Right cardiac atrium (tissue), 5 donors: ENCODE measurements at places on chromosomes 1 and 21.
A peak's percentile ranks its signal among the peaks of the same experiment; 100 is the strongest.

GRCh38 chr1:1290238-1290731 is 10.0 kb downstream of the SCNN1D start:
- peak; percentile 79 for DNase-seq

GRCh38 chr1:197320991-197321531 is 53.0 kb downstream of the CRB1 start:
- DNase-seq = peak; percentile 14

- DNase-seq = no peak
These were observed 39.3 kb downstream of the CDKN2C start for GRCh38 chr1:51009381-51009780.

- DNase-seq = peak; percentile 89
These were observed 15.2 kb downstream of the PTPRF start for GRCh38 chr1:43545695-43546387.

GRCh38 chr1:21492356-21492625 is 16.9 kb upstream of the ALPL start:
- DNase-seq = no peak

- peak; percentile 33 for DNase-seq
These were observed 22.1 kb downstream of the TCEA3 start for GRCh38 chr1:23402286-23403037.

GRCh38 chr1:51058858-51059257 is 43.2 kb upstream of the C1orf185 start:
- no peak for DNase-seq

DNA sequence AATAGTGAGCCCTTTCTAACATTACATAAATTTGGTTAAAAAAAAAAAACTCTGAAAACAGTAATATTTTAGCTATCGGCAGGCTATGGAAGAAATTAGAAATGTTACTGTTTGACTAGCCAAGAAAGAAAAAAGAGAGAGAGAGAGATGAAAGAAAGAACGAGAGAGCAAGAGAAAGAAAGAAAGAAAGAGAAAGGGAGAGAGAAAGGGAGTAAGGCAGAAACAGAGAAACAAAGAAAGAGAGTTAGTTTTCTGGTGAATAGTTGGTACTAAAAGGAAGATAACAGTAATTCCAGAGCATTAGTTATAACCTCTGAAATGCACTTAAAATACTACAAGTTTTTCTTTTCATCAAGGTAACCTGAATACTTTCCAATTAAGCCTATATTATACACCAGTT is 160.3 kb upstream of the HP1BP3 start:
- no peak for DNase-seq

GRCh38 chr1:173862769-173863223 is 5.0 kb downstream of the GAS5 start:
- no peak for DNase-seq

DNA sequence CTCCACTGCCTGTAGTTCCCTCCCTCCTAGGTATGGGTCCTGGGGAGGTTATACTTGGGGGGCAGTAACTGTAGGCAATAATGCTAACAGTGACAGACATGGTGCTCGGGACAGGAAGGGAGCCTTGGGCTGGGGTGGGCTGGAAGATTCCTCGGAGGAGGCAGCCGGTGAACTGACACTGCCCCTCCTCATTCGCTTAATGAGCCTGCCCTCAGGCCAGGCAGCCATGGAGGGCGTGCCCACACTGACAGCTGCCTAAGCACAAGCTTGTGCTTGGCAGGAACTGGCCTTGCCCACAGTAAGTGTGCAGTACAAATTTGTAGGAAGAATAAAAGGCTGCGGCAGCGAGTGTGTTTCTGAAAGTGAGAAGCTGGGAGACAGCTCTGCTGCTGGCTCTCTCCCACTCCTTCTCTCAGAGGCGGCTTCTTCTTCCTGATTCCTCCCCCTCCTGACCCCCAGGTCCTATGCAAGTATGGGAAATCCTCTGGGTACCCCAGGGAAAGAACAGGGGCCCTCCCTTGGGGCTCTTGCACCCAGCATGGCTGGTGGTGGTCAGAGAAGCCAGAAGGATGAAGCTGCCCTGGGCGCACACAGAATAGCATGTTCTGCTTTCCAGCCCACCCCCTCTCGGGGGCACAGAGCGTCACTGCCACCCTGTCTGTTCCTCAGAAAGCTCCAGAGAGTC is 23.6 kb downstream of the OPTC start:
- DNase-seq = no peak

- no peak for DNase-seq
These were observed 15.9 kb upstream of the PADI1 start for GRCh38 chr1:17188889-17189631.

- no peak for DNase-seq
These were observed 185.1 kb upstream of the LMO4 start for GRCh38 chr1:87143413-87144135.

- DNase-seq = no peak
These were observed 258.3 kb upstream of the SGIP1 start for GRCh38 chr1:66275601-66276023.

GRCh38 chr1:43143441-43143888 is 28.6 kb downstream of the EBNA1BP2 start:
- no peak for DNase-seq

- no peak for DNase-seq
These were observed 168.9 kb downstream of the LMO4 start for GRCh38 chr1:87497380-87498203.

GRCh38 chr1:157034137-157034800 is 11.3 kb downstream of the ARHGEF11 start:
- no peak for DNase-seq

GRCh38 chr21:44527156-44527982 is 12.6 kb downstream of the KRTAP10-1 start:
- peak; percentile 4 for DNase-seq

DNA sequence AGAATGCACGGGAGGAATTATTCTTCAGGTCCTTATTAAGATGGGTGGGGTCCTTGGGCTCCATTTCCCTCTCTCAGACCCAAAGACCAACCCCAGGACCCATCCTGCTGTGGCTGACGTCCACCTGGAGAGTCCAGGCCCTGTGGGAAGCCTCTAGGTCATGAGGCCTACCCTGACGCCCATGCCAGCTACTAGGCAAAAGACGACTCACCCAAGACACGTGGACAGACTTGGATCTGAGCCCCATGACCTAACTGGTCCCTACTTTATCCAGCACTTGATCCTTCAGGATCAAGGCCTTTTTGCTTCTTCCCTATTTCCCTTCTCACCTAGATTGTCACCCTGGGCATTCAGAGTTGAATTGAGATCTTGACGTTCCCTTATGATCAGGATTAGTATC is 56.0 kb upstream of the CASZ1 start:
- DNase-seq = no peak

DNA sequence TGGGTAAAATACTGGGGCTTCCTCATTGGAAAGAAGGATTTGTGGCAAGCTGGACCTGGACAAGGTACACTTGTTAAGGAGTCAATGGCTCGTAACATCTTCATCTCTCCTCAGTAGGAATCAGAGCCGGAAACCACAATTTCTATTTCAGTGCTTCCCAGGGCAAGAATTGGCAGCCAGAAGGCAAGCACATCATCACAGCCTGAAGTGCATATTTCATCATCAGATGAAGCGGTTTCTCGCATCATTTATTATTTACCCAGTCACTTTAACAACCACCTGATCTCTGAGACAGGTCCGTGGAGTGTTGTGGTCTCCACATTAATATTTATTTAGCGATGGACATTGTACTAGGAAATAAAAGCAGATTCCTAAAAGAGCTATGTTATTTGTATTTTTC is 55.0 kb downstream of the KCNJ15 start:
- no peak for DNase-seq

DNA sequence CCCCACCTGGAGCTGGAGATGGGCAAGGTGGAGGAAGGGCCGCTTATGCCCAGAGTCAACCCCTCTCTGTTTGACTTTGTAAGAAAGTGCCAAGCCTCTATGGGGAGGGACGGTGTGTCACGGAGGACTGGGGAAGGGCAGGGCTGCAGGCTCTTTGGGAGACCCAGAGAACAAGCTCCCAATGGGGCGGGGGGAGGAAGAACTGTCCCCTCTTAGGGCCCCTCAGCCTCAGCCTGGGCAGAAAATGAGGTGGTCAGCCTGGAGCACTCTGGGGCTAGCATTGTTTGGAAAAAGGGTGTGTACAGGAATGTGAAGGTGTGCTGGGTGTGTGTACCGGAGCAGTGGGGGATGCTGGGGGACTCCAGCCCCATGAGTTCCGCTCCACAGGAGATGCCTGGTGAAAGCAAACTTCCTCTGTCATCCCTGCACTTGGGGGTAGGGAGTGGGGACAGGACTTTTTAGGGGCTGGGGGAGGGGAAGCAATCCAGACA is 1.2 kb upstream of the INAVA start:
- no peak for DNase-seq

GRCh38 chr1:167904652-167905130 is 9.2 kb downstream of the ADCY10 start:
- DNase-seq = no peak

- no peak for DNase-seq
These were observed 12.8 kb downstream of the GFI1 start for GRCh38 chr1:92473781-92474495.

DNA sequence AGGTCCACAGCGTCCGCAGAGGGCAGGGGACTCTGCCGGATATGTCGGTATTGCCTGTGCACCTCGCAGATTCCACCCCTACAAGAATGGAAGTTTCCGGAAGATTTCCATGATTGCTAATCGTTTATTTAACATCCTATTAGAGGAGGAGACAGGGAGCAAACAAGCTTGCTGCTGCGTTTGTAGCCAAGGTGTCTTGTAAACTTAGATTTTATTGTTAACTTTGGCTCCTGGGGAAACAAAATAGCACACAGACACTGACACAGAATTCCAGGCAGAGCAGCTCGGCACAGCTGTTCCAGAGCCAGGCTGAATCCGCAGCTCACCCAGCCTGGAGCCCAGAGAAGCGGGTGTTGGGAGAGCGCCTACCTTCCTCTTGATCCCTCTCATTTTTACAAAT is 75.7 kb downstream of the AJAP1 start:
- DNase-seq = no peak

DNA sequence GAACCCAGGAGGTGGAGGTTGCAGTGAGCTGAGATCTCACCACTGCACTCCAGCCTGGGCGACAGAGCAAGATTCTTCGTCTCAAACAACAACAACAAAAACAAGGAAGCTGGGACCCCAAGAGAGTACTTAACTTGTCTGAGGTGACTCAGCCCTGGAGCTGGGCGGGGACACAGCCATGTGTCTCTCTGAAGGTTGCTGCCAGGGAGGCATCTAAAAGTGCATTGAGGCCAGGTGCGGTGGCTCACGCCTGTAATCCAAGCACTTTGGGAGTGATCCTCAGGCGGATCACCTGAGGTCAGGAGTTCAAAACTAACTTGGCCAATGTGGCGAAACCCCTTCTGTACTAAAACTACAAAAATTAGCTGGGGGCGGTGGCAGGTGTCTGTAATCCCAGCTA is 7.7 kb downstream of the IFI6 start:
- DNase-seq = no peak

GRCh38 chr1:12358499-12358898 is 128.7 kb downstream of the VPS13D start:
- DNase-seq = no peak

GRCh38 chr1:41407664-41408252 is 46.5 kb downstream of the FOXO6 start:
- DNase-seq = no peak

DNA sequence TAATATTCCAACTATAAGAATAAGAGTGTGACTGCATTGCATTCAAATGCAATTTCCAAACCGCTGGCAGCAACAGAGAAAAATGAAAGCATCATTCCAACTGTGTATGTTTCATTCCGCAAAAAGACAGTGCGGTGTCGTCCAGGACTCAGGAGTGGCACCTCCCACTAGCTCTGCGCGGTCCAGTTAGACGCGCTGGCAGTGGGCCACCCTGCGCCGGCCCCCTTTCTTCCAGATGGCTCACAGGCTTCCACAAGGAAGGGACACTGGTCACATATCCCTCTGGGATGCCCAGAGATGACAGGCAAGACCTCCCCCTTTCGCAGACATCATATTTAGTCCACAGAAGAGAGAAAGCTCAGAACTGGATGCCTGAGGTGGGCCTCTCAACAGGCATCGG is 11.9 kb downstream of the WRAP73 start:
- peak; percentile 30 for DNase-seq

GRCh38 chr1:145719230-145720079 is at the start of gene CD160:
TSS of gene CD160 (plus strand) at chr1:145719499. CDS start at chr1:145728328, 8,829 bp downstream.
- no peak for DNase-seq

DNA sequence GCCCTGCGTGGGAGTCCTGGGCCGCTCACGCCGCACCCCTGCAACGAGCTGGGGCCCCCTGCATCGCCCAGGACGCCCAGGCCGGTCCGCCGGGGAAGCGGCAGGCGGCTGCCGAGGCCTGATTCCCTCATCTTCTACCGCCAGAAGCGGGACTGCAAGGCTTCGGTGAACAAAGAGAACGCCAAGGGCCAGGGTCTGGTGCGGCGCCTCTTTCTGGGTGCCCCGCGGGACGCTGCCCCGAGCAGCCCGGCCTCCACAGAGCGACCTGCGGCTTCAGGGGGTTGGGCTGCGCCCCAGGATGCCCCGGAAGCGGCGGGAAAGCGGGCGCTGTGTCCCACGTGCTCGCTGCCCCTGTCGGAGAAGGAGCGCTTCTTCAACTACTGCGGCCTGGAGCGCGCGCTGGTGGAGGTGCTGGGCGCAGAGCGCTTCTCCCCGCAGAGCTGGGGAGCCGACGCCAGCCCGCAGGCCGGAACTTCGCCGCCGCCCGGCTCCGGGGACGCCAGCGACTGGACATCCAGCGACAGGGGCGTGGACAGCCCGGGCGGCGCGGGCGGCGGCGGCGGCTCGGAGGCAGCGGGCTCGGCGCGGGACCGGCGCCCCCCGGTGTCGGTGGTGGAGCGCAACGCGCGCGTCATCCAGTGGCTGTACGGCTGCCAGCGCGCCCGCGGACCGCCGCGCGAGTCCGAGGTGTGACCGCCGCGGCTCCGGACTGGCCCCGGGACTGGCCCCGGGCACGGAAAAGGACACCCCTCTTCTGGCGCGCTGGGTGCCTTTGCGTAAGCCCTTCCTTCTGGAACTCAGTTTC is 2.7 kb downstream of the FAM110D start:
- peak; percentile 69 for DNase-seq

- no peak for DNase-seq
These were observed 2.5 kb downstream of the TMEM63A start for GRCh38 chr1:225879521-225880221.

DNA sequence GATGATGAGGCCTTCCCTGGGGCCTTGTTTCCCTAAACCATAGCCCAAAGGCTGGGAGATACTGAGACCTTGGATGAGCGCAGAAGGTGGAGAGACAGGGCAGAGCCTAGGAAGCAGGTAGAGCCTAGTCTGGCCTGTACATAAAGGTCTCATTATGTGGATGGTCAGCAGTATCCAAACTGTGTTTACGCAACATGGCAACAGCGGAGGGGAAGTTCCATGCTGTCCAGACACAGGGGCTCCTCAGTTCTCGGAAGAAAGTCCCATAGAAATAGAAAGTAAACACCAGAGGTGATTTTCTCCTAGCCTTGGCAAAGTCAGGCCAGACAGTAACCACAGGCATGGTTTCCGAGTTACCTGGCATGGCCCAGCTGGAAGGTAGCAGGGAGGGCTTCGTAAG is 42.1 kb upstream of the MPZL1 start:
- DNase-seq = no peak

GRCh38 chr1:76862447-76862846 is 4.8 kb upstream of the ST6GALNAC5 start:
- no peak for DNase-seq
